ENCODE measurements at places on chromosomes 5 and 9.

- no peak for DNase-seq
Observed at GRCh38 chr9:99353408-99353807, 131.3 kb downstream of the SEC61B start.

DNA sequence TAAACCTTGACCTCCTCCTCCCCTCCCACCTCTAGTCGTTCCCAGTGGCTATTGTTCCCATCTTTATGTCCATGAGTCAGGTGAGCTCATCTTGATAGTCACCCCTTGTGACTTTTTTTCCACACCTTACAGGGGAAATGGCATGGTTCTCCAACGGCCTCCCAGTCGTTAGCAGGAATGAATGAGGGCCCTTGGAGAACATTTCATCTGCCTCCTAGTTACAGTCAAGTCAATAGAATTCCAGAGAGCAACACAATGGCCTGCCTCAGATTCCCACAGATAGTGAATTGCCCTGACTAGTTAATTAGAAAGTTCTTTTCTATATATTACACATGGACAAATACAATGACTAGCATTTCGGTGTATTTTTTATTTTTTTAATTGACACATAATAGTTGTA, 262.6 kb downstream of the ATPSCKMT start:
- DNase-seq = no peak

DNA sequence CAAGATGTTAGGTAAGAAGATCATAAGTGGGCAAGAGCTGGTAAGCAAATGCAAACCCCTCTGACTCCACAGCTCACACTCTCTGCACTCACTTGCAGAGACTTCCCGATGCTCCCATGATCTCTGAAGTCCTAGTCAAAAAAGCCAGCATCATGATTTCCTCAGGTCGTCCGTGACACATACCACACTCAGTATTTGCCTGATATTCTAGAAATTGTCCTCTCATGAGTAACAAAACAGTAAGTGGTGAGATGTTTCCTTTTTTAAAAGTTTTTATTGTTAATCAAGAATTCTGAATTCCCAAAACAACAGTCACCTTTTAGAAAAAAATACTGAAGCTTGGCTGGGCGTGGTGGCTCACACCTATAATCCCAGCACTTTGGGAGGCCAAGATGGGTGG, 194.6 kb downstream of the DENND1A start:
- no peak for DNase-seq

DNA sequence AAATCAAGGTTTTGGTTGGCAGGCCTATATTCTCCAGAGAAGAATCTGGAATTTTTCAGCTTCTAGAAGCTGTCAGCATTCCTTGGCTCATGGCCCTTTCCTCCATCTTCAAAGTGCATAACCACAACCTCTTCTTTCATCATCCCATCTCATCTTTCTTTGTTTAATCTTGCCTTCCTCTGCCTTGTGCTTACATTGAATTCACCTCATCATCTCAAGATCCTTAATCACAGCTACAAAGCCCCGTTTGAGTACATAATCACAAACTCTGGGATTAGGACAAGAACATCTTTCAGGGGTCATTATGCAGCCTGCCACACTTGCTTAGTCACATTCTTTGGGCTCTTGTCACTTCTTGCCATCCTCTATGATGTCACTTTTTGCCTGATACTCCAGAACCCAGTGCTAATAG, 130.3 kb downstream of the FOXD1 start:
- DNase-seq = no peak

- DNase-seq = no peak
Observed at GRCh38 chr5:155181542-155181941, 168.0 kb downstream of the KIF4B start.

GRCh38 chr9:17531642-17532254, 47.1 kb upstream of the SH3GL2 start:
- peak; percentile 7 for DNase-seq

DNA sequence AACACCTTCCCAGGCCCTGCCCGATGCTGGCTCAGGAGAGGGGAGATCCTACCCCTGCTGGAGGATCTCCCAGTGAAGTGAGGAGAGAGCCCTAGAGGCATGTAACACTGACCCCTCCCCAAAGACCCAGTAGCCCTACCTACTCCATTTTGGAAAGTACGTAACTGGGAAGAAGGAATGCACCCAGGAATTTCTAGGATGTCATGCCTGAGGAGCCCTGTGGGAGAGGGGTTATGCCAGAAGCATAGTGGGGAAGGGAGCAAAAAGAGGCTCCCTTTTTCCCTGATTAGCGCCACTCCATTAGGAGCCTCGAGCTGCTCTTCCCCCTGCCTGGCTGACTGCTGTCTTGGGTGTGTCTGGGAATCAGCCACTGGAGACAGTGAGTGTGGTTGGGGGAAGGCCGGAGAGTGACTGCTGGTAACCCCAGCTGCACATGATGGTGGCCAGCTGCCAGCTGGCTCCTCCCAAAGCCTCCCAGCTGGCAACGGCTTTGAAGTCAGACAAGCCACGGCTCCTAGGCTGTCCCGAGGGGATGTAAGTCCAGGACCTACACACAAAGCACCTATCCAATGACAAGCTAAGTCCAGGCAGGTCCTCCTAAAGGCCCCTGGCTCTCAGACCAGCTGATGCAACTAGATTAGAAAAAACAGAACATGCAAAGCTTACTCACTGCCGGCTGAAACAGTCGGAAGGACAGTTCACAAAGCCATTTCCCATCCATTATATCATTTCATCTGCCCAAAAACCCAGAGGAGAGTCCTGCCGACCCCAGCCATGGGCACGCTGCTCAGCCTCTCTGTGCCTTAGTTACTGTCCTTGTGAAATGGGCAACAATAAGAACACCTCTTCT, 136.5 kb upstream of the ABCA1 start:
- DNase-seq = peak; percentile 77

DNA sequence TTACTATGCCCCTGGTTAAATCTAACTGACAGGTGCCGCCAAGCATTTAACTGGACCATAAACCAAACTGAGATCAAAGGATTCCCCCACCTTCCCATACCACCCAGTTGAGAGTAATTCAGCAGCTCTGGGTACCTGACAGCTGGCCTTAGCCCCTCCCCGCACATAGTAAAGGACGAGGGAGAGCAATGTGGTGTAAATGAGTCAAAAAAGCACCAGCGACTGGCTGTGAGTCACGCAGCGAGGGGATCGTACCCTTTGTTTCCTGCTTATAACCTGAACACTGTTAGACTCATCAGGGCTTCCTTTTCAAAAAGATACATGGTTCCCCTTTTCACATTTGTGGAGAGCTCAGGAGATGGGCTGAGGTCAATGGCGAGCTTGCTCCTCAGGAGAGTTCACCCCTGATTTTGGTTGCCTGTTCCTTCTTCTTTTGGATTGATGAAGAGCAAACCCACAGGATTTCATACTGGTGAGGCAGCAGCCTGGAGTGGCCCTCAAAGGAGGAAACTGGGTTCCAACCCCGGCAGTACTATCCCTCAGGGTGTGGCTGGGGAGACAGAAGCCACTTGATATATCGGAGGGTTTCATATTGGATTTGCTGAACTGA, 71.5 kb downstream of the ANKRD33B start:
- DNase-seq = no peak

DNA sequence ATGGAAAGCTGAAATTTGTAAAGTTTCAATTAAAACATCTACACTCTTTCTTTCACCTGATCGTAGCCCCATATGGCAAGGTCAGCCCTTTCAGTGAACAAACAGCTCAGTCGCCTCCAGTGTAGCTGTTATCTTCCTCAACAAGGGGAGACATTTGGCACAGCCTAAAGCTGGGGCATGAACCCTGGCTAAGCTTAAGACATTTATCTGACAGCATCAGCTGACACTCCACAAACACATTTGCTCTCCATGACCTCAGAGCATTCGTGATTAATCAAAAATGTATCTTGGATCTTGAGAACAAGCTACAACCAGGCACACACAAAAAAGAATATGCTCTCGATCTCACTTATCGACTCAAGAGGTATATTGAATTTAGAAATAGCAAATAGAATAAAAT, 67.3 kb downstream of the POU5F2 start:
- no peak for DNase-seq

DNA sequence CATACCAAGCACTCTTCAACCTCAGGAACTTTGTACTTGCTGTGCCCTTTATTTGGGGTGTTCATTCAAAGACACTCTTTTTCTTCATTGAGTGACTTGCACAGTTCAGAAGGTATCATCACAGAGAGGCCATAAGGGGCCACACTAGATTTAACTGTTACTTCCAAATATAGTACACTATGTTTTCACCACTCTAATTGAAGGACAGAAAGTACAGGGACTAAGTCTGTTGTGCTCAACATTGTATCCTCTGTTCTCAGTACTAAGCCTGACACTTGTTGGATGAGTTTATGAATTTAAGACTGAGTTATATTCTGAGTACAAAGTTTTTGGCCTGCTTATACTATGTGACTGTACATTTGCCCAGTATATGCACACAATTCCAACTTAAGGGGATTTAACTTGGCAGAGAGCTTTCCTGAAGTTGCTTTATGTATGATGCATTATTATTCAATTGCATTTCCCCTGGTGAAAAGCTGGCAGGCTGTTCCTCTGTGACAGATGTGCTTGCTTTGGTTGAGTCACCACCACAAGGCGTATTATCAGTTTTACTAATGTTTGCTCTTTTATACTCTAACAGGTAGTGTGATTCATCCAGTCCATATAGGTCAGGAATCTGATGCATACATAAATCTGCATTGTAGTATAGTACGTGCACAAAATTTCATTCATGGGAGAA, 714.8 kb downstream of the TLR4 start:
- peak; percentile 55 for DNase-seq

DNA sequence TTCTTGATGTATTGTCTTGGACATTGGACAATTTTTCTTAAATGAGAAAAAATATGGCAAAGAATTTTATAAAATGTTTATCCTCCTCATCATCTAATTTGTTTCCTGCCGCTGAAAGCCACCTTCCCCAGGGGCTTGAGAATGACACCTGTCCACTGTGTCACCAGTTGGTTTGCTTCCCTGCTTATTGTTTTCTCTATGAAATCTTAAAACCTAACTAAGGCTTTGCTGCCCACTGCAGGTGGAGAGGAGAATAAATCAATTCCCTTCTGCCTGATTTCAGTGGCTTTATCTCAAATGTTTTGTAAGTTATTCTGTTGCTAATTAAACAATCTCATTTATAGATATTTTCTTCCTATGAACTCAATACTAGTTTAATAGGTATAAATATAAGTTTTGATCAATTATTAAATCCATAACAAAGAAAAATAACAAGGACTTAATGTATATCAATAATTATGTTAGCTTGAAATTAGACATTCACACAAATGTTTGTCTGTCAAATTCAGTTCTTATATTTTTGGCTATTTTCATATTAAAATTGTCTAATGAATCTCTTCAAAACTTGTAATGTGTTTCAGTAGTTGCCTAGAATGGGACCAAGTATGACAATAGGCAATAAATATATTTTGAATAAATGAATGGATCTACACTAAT, 822.5 kb downstream of the PTPRD start:
- peak; percentile 13 for DNase-seq

DNA sequence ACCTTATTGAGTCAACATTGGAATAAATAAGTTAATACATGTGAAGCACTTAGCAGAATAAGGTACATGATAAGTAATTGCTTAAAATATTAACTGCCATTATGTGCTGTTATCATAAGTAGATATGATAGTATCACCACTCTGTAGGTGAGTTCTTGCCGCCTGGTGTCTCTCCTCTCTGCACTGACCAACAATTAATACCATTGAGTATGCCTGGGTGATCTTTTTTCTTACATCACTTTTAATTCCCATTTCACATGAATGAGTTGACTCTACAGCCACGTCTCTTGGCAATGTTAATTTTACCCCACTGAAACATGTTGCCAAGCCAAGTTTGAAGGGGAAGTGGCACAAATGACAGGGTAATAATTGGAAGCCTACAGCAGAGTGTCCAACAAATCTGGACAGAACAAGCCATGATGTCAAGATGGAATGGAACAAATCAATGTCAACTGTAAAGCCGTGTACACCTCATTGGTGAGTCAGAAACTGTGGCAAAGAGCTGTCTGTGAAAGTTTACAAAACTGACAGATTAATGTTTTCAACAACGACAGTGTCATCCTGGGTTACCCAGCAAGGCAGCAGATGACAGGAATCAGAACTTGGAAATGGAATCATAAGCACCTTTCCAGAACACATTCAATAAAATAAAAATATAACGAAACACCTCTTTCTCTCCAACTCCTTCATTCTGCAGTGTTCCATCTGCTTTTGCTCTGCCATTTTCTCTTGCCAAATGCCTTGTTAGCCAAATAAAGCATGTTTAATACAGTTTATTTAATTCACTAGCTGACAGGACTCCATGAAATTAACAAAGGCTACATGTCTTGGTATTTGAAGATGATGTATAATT, 330.9 kb downstream of the CTNND2 start:
- DNase-seq = no peak

DNA sequence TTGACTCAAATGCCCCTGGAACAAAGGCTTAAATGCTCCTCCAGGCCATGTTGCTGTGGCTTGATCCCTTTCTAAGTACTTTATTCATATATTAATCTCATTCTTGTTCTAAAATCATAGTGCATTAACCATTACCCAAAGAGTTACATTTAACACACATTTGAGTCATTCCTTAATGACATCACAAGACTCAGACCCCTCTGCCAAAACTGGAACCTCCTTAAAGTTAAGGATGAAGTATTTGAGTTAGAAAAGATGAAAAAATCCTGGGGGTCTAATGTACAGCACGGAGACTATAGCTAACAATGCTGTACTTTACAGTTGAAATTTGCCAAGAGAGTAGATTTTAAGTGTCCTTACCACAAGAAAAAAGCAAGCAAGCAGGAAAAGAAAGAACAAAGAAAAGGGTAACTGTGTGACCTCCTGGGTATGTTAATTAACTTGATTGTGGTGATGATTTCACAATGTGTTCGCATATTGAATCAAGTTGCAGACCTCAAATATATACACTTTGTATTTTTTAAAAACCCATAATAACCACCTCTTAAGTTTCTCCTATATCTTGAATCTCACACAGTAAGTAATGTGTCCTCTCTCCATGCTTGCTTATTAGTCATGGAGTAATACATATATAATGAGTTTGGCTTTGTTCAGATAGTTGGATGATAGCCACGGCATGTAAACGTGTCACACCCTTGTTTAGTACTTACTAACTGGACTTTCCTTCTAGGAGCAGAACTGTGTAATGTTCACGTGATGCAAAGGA, 376.9 kb downstream of the SEMA5A start:
- no peak for DNase-seq

DNA sequence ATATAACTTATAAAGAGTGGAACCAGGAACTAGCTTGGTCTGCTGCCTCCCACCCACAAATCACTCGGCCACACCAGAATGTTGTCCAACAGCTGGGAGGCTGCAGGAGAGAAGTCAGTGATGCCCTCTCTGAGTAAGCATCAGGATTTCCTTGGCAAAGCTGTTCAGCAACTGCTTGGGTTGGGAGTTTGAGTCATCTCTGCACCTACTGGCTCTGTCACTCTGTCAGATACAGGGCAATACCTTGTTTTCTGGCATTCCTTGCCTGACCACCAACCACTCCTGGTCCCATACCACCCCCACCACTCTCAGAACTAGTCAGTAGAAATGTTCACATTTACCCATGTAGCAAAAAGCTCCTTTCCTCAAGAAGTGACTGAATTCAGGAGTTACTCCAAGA, 36.8 kb upstream of the GCNT4 start:
- no peak for DNase-seq

GRCh38 chr9:1222511-1222910, 172.4 kb downstream of the DMRT2 start:
- no peak for DNase-seq

GRCh38 chr5:78819707-78820106, 165.4 kb downstream of the ARSB start:
- no peak for DNase-seq

GRCh38 chr9:5543875-5544702, 33.8 kb downstream of the PDCD1LG2 start:
- DNase-seq = no peak

GRCh38 chr9:70533492-70533891, 119.0 kb upstream of the KLF9 start:
- no peak for DNase-seq

GRCh38 chr9:111928359-111928720, 31.7 kb downstream of the UGCG start:
- no peak for DNase-seq
